GM23248 (cell line): ENCODE measurements at places on chromosomes 12 and 14.

DNA sequence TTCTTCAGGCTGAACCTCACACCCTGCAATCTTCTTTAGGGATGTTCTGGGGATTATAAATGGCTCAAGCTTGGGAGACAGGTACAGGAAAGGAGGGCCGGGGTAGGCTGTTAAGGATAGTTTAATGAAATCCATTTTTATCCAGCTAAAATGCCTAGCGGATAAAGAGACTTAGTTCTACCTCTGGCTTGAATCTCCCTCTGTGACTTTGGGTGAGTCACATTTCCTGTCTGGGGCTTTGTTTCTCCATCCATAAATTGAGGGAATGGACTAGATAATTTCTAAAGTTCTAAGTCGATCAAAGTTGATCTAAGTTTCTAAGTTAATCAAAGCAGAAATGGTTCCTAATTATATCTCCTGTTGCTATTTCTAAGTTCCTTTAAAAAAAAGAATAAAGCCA lies 319.6 kb upstream of the E2F7 start:
- DNase-seq: peak; percentile 33

DNA sequence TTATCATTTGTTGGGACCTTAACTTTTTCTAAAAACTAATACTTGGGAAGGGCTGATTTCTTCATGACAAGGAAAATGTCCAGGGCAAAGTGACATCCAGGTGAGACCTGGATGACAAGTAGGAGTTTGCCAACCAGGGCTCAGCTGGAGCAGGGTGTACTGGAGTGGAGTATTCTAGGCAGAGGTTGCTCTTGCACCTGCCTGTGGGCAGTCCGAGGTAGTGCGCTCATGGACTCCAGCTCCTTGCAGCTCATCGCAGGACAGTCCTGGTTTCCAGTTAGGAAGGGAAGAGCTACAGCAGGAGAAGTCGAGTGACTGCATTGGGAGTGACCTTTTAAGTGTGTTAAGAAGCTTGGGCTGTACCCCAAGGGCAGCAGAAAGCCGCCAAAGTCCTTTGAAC lies 175.9 kb downstream of the PELI2 start:
- no peak for DNase-seq

DNA sequence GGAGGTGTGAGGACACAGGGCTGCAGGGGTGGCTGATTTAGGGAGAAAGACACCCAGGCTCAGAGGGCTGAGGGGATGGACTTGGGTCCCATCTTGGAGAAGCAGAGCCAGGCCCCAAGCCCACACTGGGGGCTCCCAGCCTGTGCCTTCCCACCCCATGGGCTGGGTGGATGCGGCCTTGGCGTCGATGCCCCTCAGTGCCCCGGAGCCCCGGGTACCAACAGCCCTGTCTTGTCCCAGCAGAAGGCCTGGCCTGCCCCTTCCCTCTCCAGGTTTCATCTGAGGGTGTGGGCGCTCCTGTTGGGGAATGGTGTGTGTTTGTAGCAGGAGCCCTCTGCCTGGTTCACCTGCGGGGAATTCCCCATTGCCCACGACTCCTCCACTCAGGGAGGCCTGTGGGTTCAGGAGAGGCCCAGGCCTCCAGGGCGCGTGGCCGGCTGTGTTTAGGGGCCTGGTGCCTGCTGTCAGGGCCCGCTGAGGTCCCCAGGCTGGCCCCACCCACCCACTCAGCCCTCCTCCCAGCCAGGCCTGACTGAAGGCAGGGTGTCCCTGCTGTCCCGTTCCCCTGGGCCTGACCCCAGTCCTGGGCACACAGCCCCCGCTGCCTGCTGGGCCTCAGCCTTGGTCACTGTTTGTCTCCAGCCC lies 51.1 kb upstream of the BEGAIN start:
- no peak for DNase-seq

GRCh38 chr14:44463356-44464004 lies 43.6 kb downstream of the FSCB start:
- DNase-seq: no peak

DNA sequence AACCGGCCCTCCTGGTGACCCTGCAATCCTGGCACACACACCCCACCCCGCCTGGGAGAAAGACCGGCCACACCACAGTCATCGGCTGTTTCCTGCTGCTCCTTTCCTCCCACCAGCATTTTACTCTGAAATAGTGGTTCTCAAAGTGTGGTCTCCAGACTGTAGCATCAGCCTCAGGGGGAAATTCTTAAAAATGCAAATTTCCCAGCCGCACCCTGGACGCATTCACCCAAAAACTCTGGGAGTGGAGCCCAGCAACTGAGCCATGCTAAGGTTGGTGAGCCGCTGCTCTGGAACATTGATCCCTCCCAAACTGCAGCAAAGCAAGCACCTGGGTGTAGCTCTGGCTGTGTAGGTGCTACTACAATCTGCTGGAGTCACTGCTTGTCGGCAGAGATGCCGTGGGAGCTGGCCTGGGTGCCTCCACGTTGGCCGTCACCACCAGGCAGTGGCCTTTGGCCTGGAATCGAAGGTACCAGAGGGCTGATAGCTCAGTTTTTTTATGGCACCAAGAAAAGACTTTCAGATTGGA lies 38.4 kb upstream of the BCL2L14 start:
- no peak for DNase-seq

- DNase-seq: peak; percentile 96
Observed at GRCh38 chr14:33647385-33647786, 303.5 kb downstream of the EGLN3 start.

DNA sequence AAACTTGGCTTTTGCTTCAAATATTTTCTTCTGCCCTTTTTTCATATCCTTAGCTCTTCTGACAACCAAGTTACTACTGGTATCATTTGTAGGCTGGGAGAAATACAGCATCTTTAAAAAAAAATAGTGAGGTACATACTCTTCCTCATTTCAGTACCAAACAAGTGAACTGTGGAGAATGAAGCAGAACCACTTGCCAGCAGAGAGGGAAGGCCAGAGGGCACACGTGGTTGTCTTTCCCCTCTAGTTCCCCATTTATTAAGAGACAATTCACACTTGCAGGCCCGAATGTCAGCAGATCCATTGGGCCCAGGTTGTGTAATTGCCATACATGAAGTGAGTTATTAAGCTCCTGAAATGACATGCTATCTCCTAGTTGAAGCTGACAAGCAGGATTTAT lies 3.2 kb downstream of the SUSD6 start:
- no peak for DNase-seq

DNA sequence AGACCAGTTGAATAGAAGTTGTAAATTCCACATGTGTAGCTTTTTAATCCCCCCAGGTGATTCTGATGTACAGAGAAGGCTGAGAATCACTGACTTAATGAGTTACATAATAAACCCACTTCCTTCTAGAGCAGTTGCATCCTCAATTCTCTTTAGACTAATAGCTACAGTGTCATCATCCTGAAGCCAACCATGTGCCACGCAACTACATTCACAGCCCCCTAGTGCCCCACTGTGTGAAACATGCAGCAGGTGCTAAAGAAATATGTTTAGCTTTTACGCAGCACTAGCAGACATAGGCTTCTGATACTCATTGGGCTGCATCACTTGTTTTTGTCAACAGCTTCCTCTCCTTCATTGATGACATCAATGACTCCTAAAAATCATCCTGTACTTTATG lies 1168.3 kb downstream of the BCL11B start:
- DNase-seq: no peak

DNA sequence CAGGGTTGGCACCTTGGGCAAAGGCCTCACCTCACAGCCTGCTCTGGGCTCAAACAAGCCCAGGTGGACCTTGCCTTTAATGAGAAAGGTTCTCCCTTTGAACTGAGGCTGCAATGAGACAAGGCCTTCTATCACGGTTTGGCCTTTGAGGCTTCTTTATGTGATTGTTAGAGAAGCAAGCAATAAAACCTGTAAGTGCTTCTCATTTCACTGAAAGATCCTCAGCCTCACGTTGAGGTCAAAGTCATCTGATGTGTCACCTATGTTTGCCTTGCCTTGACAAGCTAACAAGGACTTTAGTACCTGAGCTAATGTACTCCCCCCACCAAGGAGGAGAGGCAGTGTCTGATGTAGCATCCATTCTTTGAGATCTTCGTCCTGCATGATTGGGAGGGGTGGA lies 155.9 kb upstream of the RBM19 start:
- no peak for DNase-seq

- no peak for DNase-seq
Observed at GRCh38 chr12:120453060-120453750, 7.0 kb downstream of the GATC start.

DNA sequence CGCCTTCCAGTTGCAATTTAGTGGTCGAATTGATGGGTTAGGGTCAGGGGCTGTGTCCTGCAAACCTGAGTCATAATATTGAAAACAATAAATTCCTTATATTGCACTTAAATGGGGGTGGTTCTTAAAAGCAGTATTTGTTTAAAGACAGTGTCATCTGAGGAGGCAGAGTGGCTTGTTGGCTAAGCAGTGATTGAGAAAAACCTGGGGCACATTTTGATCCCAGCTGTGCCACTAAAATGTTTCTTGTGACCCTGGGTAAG lies 48.4 kb downstream of the FBXW8 start:
- no peak for DNase-seq

DNA sequence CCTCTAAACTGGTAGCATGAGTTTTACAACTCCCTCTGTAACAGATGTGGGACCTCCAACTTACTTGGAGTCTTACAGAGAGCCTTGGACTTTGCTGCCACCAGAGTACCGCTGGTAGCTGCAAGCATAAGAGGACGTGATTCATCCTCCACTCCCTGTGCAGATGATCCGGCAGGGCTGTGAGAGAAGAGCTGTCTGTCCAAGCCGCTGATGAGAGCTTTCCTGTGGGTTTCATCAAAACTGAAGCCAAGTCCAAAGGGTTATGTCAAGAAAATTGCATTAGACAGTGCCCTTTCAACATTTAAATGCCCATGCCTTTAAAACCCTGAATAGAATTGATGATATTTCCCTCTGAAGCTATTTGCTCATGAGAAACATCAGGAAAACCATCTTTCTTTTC lies 85.8 kb downstream of the LLPH start:
- DNase-seq: peak; percentile 73
